ENCODE measurements at places on chromosomes 3 and 15. TPM values are rescaled to one million over a fixed set of nuclear protein-coding genes. Genes with fewer than 3 reads are reported as not detected.

Gene OR4F15
- polyA plus RNA-seq: not detected

- no peak for DNase-seq
Measured at GRCh38 chr3:116030131-116030850, 407.0 kb downstream of the GAP43 start.

Gene PARP15
- 1.0 TPM for polyA plus RNA-seq

DNA sequence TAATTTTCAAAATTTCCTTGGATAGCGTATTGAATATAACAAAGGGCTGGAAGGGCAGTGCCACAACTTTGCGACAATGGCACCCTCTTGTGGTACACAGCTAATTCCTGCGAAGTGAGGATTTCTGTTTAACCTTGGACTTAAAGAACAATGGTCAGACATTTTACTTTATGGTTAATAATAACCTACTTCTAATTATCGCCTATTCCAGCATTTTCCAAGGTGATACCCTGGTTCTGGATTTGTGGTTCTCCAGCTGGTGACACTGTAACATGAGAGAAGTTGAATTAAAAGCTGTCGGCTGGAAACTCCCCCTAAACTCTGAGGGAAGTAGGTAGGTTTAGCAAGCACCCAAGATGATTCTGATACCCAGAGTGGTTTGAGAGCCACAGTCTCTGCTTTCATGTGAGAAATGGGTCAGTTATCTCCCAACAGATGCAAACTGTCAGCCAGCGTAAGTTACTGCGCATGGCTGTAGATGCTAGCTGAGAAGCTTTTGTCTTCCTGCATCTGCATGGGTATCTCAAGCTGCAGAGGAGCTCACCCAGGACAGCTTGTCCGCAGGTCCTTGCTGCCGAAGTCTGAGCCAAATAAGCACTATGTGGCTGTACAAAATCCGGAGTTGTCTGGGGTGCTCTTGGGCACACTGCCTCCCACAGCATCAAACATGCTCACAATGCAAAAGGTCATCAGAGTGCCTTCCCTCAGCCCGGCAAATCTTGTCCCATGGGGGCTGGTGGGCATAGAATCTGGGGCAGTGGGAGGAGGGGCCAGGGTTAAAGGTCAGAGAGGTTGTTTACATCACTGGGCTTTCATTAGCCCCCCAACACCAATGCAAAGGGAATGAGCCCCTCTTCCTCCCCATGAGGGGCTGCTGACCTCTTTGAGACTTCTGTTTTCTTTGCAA lies 6.6 kb upstream of the CHSY1 start:
- peak; percentile 57 for DNase-seq

- no peak for DNase-seq
Measured at GRCh38 chr15:93694033-93694432, 537.3 kb upstream of the MCTP2 start.

DNA sequence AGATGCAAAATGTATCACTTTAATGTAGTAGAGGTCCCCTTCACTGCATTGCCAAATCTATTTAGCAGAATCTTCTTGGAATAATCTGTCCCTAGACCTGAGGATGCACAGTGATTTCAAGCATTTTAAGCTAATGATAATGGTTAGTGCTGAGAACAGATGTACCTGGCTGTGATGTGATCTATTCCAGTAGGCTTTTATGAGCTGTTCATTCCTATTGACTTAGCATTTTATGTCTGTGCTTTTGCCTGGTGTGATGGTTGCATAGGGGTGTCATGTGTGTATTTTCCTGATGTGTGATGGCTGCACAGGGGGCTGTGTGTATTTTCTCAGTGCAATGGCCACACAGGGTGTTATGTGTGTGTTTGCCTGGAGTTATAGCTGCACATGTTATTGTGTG lies 272.9 kb downstream of the TIGIT start:
- DNase-seq: no peak

Gene LSMEM2
- 0.64 TPM for polyA plus RNA-seq

GRCh38 chr3:3295586-3295985 lies 116.1 kb upstream of the CRBN start:
- no peak for DNase-seq

DNA sequence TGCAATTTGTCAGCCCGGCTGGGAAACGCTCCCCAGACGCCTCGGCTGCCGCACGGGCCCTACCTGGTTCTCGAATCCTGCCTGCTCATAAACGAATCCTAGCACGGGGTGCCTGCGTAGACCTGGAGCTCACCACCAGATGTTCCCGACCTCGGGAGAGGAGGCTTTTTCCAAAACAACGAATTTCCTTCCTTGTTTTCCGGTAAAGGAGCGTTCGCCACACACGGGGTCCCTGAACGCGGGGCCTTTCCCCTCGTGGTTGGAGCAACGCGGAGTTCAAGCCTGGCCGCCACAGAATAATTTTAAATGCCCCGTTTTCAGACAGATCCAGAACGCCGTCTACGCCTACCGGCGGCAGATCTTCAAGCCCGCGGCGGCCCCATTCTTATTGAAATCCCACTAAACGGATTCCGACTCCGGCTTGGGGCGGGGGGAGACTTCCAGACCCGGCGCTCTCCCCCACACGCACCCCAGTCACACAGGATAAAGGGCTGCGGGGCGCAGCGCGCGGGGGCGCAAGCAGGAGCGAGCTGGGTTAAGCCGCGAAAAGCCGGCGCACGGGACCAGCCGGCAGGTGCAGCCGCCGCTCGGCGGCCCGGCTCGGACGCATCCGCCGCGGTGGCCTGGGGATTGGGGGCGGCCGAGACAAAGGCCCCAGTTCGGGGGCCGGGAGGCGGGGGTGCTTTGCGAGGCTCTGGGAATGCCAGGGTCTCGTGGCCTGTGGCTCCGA lies 895 bp downstream of the GATA2 start:
- no peak for DNase-seq

Gene GOLGA6A
- 0.03 TPM for polyA plus RNA-seq

GRCh38 chr3:25113891-25114290 lies 314.2 kb upstream of the RARB start:
- DNase-seq: no peak

- DNase-seq: no peak
Measured at GRCh38 chr15:38860253-38860652, 295.6 kb upstream of the RASGRP1 start.

Gene ZNF35
- 7.4 TPM for polyA plus RNA-seq

Gene CPA3
- polyA plus RNA-seq: not detected

Gene TUBGCP5
- 8.6 TPM for polyA plus RNA-seq

- DNase-seq: peak; percentile 50
Measured at GRCh38 chr15:33188641-33189257, 5.8 kb downstream of the FMN1 start.

GRCh38 chr15:71730277-71731144 lies 79.8 kb upstream of the NR2E3 start:
- DNase-seq: peak; percentile 69

DNA sequence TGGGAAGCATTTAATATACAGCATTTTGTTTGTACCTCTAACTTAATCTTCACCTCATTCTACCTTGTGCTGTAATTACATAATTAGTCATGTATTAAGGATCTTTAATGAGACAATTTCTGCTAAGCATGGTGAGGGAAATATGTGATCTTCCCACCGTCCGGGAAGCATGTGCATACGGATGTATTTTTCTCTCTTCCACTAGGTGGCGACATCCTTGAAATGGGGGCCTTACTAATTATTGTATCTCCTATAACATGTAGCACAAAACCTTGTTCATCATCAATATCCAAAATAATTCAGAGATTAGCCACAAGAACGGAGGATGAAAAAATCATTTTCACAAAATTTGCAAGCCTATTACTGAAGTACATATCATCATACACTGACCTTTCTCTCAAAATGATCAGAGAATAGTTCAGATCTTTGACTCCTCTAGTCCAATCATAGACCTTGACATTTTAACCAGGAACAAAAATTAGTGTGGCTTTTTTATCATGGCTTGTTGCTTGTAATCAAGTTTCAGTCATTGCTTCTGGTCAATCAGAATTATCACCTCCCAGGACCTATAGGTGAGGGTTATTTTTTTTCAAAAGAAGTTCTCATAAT lies 148.9 kb upstream of the GBE1 start:
- peak; percentile 23 for DNase-seq

Measured in adrenal gland (tissue), 19 donors.